ENCODE measurements at places on chromosomes 2 and 18.

GRCh38 chr2:231930593-231931281 is 4.5 kb upstream of the NPPC start:
- DNase-seq: no peak

DNA sequence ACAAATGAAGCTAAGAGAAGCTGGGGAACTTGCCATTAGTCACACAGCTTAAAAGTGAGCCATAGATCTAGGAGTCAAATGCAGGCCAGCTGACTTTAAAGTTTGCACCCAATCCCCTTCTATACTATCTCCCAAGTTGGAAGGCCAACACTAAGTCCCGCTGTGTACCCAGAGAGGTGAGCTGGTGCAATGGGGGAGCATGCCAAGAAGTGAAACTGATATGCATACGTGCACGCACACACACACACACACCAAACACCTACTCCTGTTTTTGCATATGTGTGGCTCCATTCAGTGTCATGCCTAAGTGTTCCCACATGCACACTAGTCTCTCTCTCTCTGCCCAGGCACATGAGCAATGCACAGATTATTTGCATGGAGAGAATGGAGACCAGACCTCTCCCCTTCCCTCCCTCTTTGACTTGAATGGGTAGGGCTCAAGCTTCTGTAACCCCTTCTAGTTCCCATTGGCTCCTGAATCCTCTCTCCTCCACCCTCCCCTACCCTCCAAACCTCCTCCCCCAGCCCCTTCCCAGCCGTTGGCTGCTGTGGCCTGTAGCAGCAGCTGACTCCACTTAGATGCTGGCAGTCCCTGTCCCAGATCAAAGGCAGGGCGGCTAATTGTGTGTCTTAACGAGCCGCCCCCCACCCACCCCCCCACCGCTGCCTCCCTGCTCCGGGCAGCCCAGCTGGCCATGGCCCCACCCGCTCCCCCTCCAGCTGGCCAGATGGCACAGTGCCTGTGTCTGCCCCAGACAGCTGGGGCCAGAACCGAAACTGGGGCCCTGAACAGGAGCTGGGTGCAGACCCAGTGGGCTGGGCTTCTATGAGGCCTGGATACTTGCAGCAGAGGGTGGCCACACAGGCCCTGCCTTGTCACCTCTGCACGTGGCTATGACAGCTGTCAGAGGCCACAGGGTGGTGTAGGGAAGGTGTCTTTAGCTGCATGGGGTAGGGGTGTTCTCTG is 5.6 kb downstream of the WNT10A start:
- no peak for DNase-seq

DNA sequence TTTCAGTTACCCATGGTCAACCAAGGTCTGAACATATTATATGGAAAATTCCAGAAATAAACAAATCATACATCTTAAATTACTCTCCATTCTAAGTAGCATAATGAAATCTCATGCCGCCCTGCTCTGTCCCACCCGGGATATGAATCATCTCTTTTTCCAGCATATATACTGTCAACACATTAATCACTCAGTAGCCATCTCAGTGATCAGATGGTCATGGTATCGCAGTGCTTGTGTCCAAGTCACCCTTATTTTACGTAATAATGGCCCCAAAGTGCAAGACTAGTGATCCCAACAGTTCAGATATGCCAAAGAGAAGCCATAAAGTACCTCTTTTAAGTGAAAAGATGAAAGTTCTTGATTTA is 43.8 kb downstream of the OSBPL6 start:
- no peak for DNase-seq

DNA sequence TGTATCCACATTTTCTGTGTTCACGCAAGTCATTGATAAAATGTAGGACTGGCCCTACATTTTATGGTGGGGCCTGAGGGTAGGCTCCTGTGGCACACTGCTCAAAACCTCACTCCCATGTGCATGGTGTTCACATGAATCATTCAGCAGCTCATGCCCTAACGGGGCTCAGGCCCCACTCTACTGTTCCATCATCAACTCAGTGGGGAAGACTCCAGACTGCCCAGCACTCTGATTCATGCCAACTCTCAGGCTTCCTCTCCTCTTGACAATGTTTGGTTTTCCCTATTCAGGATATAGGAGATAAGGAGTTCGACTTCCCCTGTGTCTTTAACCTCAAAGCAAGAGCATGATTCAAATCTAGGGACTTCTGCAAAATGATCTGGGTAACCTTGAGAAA is 92.0 kb upstream of the BOD1L2 start:
- DNase-seq: no peak

DNA sequence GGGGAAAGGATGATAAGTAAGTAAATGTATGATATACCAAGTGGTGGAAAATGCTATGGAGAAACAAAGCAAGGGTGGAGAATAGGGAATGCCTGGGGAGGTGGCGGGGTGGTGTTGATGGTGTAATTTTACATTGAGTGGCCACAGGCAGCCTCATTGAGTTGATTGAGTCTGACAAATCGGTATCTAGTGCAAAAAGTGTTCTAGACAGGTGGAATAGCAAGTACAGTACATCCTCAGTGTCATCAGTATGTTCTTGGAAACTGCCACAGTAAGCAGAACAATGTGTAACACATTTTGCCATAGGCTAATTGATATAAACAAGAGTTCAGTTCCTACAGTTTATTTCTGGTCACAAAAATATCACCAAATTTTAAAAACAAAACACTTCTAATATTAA is 46.4 kb downstream of the UGP2 start:
- DNase-seq: no peak
